ENCODE measurements at places on chromosomes 7 and 10. TPM values are rescaled to one million over a fixed set of nuclear protein-coding genes. Genes with fewer than 3 reads are reported as not detected.

Gene FAM25C
- polyA plus RNA-seq, result not detected

GRCh38 chr10:17782921-17783665 lies 26.1 kb upstream of the MRC1 start:
- peak; percentile 25 for DNase-seq

- no peak for DNase-seq
Observed at GRCh38 chr7:85392326-85392725, 205.5 kb upstream of the SEMA3D start.

Gene ANXA8L1
- not detected for polyA plus RNA-seq

All from muscle of leg (tissue), 16 donors.